Upper lobe of right lung (tissue), 1 donor: ENCODE measurements at places on chromosomes 2 and 18.

- DNase-seq: no peak
Measured at GRCh38 chr2:191666732-191667131, 11.2 kb upstream of the NABP1 start.

DNA sequence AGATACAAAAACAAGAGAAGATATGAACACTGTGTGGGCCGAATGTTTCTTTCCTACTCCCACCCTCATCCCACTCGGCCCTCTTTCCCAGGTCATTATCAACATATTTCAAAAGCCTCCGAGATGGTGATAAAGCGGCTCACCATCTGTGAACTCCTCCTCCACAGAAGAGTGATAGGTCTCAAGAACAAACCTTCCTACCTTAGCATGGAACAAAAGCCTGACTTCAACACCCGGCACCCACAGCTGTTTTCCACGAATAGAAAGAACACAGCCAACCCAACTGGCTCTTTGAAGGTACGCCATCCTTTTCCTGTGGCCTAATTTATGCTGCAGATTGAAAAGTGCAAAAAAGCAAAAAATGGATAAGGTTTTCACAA lies 28.8 kb downstream of the BCL2 start:
- no peak for DNase-seq

- no peak for DNase-seq
Measured at GRCh38 chr18:65938592-65939372, 188.0 kb downstream of the CDH7 start.

DNA sequence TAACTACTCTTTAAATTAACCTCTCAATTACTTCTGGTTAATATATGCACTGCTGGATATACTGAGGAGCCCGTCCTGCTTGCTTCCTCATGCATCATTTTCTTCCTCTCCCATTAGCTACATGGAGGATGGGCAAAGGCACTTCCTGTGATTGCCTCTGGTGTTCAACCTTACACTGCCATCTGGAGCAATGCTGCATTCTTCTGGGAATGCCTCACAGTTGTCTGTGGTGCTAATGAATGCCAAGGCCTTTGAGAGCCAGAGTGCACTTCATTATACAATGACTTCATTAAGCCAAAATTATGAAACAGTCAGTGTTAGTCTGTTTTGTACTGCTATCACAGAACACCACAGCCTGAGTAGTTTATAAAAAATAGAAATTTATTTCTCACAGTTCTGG lies 134.8 kb upstream of the DOCK10 start:
- DNase-seq: no peak

DNA sequence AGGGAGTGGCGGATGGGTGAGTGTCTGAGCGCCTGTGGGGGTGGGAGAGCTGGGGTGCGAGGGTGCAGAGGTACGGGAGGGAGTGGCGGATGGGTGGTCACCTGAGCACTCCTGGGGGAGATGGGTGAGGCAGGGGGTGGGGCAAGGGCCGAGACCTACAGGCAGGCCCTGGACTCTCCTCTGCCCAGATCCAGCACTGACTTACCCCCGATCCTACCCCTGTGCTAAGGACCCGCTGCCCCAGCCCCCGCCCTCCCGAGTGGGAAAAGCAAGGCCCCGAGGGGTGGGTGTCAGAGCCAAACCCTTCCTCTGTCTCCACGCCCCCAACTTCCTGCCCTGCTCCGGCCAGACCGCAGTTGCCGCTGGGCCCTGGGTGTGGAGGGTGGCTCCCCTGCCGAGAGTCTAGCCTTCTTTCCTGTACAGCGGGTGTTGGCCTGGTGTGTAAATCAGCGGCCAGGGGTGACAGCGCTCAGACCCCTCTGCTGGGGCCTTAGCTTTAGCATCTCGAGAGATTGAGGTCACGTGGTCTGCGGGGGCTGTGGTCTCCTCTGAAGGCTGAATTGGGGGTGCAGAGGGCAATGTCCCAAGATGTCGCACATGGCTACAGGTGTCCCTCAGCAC lies 12.5 kb downstream of the BOK start:
- peak; percentile 67 for DNase-seq

GRCh38 chr2:124309563-124310138 lies 284.6 kb downstream of the CNTNAP5 start:
- DNase-seq: no peak

GRCh38 chr2:150450765-150451164 lies 36.7 kb downstream of the RND3 start:
- no peak for DNase-seq

GRCh38 chr2:226227341-226227740 lies 572.3 kb downstream of the IRS1 start:
- no peak for DNase-seq
